AG20443 (cell line): ENCODE measurements at places on chromosomes 11 and 22.

DNA sequence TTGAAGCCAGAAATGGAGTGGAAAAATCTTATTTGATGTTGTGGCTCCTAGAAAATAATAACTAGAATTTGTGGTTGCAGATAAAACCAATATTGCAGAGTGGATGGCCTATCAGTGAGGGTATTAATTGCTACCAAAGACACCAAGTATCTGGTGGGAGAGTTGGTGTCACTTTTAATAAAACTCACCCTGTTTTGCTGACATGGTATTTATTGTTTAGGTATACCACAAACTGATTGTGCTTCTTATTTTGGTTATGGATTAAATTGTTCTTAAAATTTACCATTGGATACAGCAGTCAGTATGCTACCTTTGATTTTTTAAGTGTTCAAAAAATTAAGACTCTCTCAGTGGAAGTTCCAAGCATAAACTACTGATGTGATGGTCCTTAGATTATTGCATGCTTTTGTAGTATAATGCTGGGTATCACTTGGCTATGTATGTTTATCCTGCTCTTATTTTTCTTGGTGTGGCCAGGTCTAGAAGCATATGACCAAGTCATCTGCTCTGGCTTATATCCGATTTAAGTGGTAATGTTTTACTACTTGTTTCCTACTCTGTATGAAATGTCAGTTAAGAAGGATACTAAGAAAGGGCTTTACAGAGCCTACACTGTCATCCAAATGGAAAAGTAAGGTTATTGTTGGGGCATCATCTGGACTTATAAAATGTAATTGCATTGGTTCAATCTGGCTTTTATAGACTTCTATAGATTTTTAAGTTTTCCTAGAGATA, 101.6 kb downstream of the ARHGAP42 start:
- DNase-seq: no peak

GRCh38 chr11:128587415-128587814, at the start of gene ETS1:
TSS of gene ETS1 (minus strand) at chr11:128587558. CDS start at chr11:128573130, 14,428 bp downstream.
- no peak for DNase-seq

GRCh38 chr11:123230346-123230745, 35.3 kb upstream of the CLMP start:
- no peak for DNase-seq

GRCh38 chr11:66335531-66336233, 552 bp downstream of the RIN1 start:
- peak; percentile 55 for DNase-seq

- peak; percentile 96 for DNase-seq
Measured at GRCh38 chr22:40651563-40652501, 15.3 kb upstream of the MRTFA start.

GRCh38 chr11:34866375-34866774, 49.8 kb downstream of the APIP start:
- DNase-seq: peak; percentile 60

GRCh38 chr22:38033522-38034277, 23.5 kb upstream of the PICK1 start:
- no peak for DNase-seq

GRCh38 chr11:30196400-30197206, 34.2 kb upstream of the FSHB start:
- peak; percentile 64 for DNase-seq

DNA sequence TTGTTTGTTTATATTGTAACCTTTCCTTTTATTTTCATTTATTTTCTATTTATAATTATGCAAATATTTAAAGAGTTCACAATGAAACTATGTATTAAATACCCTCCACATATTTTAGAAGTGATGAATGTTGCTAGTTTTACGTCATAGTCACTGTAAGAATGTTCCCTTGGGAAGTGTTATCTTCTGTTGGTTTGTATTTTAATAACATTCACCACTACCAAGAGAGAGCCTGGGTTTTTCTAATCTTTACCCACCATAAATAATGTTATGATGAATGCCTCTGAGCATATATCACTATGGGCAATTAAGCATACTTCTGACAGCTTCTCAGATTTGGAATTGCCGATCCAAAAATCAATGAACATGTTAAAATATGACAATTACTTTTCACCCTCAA, 80.7 kb downstream of the GGT1 start:
- peak; percentile 2 for DNase-seq

GRCh38 chr22:31537019-31537535, 40.7 kb downstream of the SFI1 start:
- DNase-seq: no peak

GRCh38 chr22:19354201-19354600, 62.7 kb upstream of the CLTCL1 start:
- no peak for DNase-seq

DNA sequence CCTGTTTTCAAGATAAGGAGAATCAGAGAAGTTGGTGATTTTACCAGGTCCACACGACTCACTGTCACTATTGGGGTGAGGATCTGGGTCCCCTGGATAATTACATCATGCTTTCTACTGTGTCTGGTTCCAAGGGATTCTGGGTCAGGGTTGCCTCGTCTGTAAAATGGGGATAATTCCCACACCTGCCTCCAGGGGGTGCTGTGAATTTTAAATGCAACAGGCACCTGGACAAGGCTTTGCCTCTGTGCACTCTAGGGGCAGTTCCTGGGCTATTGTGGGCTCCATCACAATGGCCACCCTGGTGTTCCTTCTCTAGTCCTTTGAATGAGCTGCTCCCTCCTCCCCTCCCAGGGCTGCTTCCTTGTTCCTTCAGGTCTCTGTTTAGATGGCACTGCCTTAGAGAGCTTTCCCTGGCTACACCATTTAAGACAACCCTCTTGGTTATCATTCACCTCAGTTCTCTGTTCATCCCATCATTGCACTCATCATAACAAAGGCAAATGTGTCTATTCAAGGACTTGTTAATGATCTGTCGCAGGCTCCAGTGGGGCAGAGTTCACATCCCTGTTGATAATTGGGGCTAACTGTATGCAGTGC, 178.6 kb downstream of the MIAT start:
- peak; percentile 65 for DNase-seq

DNA sequence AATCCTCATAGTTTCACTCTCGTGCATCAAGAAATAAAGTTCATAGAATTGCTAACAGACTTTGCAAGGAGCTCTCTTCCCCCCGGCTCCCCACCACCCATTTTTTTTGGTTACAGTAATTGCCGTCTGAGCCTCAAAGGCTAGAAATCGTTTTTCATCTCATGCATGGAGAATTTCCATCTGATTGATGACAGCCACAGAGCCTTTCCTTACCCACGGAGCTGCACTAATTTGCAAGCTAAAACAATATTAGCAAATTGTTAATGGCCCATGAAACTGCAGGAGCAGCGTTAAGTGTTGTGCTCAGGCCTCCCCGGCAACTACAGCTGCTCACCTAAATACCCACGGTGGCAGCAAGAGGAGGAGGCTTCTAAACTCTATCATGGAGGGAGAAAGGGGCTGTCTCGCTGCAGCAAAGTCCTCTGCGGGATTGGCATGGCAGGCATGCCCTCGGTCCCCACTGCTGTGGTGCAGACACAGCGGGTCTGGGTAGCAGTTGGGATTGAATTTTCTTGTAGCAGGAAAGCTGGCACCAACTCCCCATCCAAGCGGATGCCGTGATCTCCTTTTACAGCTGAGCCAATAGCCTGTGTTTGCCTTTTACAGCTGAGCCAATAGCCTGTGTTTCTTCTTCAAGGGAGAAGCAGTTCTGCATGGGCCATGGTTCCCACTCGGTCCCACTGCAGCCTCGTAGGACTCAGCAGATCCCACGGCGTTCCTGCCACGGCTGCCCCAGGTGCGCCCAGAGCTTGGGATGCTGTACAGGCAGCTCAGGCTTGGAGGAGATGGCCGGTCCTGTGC, 412.3 kb downstream of the BRD1 start:
- no peak for DNase-seq

DNA sequence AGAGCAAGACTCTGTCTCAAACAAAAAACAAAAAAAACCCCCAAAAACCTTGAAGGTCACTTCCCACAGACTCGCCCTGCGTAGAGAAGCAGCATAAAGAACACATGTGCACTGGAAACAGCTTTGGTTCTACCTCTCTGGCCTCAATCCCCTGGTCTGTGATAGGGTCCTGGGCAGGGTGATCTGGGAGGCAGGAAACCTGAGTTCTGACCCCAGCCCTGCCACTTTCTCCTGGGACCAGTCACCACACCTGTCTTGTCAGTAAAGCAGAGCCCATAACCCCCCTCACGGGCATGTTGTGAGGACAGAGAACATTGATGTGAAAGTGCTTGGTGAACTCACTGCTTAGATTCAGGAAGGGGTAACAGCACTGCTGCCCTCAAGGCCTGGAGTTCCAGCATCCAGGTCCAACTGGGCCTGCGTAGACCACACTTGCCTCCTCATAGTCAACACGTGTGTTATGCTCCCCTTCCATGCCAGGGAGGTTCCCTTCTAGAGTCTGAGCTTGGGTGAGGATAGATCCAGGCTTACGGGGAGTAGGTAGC, 11.4 kb downstream of the UCP2 start:
- no peak for DNase-seq

- DNase-seq: peak; percentile 60
Measured at GRCh38 chr11:3808861-3809623, 682 bp downstream of the PGAP2 start.

GRCh38 chr22:23688571-23688970, 2.2 kb upstream of the RGL4 start:
- DNase-seq: no peak

GRCh38 chr11:117941976-117942654, 12.9 kb upstream of the TMPRSS13 start:
- peak; percentile 2 for DNase-seq

DNA sequence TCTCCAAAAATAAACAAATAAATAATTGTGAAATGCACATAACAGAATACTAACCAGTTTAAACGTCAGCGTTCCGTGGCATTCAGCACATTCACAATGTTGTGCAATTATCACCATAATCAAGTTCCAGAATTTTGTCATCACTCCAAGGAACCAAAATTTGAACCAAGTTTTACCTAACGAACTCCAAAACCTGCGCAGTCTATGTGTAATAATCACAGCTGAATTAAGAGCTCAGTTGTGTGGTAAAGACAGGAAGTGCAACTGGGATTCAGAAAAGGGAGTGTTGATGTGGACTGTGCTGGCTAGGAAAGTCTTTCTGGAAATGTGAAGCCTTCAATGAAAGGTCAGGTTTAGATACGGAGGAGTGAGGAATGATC, 5.4 kb upstream of the MCAM start:
- no peak for DNase-seq

DNA sequence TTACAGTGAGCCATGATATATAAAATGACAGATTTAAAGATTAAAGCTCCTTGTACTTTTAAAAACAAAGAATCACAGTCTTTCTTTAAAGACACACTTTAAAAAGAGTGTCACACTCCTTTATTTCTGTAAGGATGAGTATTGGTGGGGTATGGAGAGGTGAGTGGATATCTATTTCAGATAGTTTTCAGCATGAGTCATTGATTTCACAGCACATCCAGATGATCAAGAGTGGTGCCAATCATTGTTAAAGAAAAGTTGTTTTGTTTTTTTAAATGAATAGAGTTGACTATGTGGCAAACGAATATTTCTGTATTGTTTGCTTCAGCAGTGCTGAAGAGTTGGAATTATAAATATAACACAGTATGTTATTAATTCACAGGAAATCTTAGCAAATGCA, 52.5 kb downstream of the FAR1 start:
- no peak for DNase-seq

DNA sequence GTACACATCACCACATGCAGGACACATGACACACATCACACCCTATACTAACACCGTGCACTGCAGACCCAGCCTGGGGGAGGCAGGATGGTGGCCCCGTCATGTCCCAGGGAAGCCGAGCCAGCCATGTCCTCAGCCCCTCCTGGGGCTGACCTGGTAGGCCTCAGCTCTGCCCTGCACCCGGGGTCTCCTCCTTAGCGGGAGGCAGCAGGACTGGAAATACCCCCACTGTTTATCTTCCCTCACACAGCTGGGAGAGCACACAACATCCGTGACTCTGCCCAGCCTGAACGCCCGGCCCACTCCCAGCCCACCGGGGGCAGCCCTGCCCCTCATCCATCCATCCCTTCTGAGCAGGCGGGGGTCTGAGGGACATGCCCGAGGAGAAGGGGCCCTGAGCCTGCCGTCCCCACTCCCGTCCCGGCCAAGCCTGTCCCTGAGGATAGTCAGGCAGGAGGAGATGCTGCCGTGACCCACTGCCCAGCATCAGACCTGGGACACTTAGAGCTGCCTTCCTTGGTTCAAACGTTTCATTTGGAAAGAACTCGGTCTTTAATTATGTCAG, 945.0 kb downstream of the BRD1 start:
- no peak for DNase-seq

- DNase-seq: no peak
Measured at GRCh38 chr22:37776639-37777005, 31.1 kb upstream of the GCAT start.

DNA sequence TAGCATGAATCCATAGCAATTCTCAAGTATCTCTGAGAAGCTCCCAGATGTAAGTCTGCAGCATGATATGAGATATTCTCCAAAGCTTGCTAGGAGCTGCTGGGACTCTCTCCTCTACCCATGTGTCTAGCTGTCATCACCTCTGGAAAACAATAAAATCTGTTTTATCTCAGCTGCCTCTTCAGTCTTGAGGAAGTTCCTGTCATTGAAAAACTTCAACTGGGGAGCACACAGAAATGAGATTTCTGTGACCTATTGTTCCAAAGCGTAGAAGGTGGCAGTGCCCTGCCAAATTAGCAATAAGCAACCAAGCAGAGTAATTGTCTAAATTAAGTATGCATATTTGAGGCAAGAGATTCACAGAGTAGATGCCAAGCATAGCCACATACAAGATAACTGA, 1380.6 kb upstream of the RAG2 start:
- DNase-seq: no peak

DNA sequence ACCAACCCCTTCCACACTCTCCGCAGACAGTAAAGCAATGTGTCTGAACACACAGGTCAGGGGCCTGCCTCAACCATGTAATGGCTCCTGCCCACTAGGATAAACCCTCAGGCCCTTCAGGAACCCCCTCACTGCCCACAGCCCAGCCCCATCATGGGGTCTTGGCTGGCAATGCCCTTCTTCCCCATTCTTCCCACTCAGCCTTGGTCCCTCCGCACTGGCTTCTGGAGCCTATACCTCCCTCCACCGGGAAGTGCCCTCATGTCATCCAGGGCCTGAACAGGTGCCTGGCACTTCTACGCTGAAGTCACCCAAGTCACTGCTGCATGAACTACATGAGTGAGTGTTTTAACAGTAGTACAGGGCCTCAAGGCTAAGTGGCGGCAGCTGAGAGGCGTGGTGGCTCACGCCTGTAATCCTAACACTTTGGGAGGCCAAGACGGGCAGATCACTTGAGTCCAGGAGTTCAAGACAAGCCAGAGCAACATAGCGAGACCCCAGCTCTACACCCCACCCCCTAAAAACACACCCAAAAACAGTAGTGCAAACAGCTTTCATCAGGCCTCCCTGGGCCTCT, 74.8 kb upstream of the PITPNB start:
- no peak for DNase-seq

GRCh38 chr11:116454020-116454645, 318.7 kb downstream of the BUD13 start:
- peak; percentile 53 for DNase-seq

- DNase-seq: peak; percentile 90
Measured at GRCh38 chr11:72040491-72041363, 39.6 kb downstream of the NUMA1 start.

DNA sequence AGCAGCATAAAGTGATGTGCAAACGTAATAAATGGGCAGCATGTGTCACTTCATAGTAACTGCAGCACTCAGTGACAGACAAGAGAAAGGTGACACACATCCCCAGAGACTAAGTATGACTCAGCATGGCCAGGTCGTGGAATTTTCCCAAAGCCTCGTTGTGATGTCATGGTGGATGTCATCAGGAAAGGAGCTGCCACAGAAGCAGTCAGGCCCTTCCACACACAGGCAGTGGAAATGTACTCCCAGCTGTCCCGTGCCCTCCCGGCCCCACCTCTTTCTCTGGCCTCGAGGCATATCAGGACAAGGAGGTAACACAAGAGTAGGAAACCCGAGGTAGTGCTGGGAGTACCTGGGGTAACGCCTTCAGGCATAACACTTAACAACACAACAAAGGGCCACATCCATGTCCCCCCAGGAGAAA, 8.1 kb downstream of the PC start:
- peak; percentile 70 for DNase-seq
